Stimulated activated naive CD4-positive, alpha-beta T cell treated with Interleukin-2 at 50 U/mL for 16 hours (primary cell): ENCODE measurements at places on chromosomes 2 and 18.

GRCh38 chr2:187554011-187554703 lies at the start of gene TFPI:
Gene TFPI, minus strand, starts transcription at chr2:187554435. Its CDS starts 50,667 bp downstream, at chr2:187503768.
- DNase-seq = no peak

DNA sequence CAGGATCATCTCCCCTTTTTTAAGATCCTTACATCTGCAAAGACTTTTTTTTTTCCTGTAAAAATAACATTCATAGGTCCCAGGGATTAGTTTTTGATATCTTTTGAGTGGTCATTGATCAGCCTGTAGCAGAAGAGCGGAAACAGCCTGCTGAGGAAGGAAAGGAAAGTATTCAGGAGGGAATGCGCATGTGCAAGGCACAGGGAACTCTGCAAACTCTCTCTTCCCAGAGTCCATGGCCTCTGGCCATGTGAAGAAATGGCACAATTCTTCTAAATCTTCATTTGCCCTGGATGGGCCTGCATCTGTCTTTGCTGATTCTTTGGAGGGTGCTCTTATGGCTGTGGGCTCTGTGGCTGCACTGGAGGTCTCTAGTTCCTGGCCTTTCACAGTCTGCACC lies 60.1 kb upstream of the SKOR2 start:
- no peak for DNase-seq

DNA sequence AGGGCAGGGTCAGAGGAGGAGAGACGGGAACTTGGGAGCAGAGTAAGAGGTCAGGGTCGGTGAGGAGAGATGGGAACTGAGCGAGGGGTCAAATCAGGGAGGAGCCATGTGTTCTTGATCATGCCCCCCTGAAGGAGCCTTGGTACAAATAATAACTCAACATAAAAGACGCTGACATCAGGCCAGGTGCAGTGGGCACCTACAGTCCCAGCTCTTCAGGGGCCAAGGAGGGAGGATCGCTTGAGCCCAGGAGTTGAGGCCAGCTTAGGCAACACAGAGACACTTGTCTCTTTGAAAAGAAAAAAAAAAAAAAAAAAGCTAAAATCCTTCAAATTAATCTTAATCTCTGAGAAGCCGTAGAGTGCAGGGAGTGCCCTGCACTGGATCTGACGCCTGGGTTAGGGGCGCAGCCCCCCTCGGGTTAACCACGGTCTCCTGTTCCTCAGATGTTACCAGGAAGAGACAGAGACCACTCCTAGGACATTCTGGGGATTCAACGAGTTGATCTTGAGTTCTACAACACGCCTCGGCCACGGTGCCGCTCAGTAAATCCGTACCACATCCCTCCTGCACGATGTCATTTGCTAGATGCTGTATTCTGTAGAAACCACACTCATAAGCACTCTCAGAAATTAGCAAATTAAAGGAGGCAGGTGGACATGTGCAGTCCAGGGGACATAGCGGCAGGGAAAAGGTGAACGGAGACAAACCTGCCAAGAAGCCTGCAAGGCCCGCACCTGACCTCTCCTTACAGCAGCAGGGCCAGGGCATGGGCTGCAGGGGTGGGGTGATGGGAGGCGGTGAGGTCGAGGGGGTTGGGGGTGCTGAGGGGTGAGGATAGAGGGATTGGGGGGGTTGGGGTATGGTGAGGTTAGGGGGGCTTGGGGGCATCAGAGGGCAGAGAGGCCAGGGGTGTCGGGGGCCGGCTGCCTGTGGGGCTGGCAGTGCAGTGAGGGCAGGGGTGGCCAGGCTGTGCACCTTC lies 29.2 kb downstream of the SLC66A2 start:
- DNase-seq = no peak

DNA sequence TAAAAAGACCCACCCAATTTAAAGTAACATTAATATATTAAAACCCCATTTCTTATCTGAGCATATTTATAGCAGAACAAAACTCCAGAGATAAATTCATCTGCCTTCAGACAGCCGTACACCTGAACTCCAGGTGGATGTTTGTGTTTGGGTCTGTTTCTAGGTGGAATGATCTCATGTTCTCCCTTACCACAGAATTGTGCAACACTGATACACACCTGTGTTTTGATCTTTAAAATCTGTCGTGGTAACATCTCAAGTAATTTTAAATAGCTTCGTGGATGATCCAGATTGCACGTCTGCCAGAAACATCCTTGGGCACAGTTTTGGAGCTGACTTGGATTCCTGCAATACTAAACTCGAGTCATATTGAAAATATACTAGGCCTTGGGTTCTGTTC lies 207.5 kb upstream of the FOSL2 start:
- DNase-seq = no peak

GRCh38 chr2:133424876-133425275 lies 143.4 kb downstream of the NCKAP5 start:
- DNase-seq = no peak

DNA sequence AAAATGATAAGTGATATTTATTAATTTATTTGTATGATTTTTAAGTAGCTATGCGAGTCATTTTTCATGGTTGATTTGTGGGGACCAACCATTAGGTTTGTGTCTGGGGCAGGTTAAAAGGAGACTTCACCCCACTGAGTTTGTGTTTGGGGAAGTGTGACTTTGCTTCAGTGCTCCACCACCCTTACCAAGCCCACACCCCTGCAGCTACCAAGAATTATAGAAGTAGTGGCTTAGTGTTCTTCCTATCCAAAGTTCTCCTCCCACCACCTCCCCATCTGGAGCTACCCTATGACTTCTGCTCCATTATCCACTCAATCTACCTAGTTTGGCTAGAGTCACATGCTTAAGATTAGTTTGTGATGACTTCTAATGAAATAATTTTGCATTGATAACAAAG lies 182.1 kb upstream of the ZEB2 start:
- DNase-seq = no peak

DNA sequence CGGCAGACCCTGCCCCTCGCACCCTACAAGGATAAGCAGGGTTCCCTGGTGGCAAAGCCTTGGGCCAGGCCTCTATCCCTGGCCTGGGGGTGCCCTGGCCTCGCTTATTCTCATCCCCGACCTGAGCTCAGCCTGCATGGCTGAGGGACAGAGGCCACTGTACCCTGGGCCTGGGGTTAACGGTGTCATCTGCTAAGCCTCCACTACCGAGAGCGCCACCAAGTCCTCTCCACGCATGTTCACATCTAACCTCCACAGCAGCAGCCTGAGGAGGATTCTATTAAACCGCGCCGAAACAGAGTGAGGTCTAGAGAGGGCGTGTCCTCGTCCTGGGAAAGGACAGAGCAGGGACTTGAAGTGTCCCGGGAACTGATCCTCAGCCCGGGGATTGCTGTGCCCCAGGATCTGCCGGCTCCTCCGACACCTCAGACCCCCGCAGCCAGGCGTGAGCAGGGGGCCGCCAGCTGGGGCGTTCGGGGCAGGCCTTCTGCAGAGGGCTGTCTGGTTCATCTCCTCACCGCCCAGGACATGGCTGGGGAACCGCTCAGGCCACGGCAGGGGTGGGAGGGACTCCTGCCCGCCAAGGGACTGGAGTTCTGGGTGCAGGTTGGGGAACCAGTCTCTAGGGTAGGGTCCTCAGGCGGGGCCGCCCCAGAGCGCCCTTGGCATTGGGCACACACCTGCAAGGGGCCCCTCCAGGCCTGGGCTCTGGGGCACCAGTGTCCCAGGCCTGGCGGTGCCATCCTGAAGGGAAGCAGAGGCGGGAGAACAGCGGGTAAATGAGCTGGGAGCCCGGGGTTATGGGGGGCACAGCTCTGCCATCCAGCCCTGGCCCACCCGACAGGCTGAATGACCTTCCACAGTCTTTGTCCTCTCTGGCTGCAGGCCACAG lies 68.0 kb upstream of the SMAD7 start:
- no peak for DNase-seq

DNA sequence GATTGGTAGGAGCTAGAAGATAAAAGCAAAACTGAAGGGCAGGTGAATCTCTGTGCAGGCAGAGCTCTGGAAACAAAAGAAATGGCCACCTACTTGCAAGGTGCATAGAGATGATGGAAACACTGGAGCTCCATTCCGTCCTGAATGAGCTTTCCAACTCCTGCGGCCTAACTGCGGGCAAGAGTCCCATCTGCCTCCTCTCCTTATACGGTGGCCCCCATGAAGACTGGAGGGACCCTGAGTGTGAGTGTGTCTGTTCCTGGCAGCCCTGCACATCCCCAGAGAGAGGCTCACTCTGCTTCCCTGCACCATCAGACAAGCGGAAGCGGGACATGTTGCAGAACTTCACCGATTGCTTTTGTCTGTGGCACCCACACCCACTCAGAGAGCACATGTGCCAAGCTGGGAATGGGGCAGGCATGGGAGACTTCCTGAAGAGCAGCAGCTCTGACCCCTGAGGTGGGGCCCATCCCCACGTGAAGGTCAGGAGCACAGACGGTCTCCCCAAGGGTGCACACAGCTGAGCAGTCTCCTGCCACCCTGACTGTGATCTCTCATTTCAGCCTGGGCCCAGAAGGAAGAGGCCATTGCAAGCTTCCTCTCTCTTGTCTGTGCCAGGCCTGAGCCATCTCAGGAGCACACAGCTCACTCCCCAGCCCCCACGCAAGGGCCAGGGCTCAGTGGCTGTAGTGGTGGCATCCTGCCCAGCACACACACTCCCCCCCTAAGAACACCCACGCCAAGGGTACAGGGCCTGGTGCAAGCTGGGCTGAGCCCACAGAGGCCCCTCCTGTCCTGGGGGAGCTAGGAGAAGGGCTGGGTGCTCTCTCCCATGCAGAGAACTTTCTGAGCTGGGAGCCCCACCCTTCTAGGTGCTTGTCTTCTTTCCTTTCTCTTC lies 75.3 kb downstream of the STPG4 start:
- no peak for DNase-seq

DNA sequence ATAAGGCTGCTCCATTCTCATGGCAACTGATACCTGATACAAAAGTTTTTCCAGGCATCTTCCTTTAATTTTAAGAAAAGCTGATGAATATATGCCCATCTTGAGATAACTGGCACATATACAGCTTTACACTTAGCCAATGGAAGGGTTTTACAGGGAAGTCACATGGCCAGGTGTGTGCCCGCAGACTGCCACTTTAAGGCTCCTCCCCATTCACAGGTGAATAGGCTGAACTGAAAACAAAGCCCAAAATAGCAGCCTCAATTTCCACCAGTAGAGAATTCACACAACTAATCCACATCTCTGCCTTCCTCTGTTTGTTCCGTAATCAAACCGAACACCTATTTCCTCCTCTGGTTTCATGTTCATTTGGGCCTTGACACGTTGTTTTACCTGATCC lies 9.8 kb upstream of the ME2 start:
- DNase-seq = no peak

- no peak for DNase-seq
These were observed 15.3 kb downstream of the CROCC2 start for GRCh38 chr2:240921311-240921994.

- DNase-seq = no peak
These were observed 3.0 kb downstream of the MEIS1 start for GRCh38 chr2:66437691-66438497.

DNA sequence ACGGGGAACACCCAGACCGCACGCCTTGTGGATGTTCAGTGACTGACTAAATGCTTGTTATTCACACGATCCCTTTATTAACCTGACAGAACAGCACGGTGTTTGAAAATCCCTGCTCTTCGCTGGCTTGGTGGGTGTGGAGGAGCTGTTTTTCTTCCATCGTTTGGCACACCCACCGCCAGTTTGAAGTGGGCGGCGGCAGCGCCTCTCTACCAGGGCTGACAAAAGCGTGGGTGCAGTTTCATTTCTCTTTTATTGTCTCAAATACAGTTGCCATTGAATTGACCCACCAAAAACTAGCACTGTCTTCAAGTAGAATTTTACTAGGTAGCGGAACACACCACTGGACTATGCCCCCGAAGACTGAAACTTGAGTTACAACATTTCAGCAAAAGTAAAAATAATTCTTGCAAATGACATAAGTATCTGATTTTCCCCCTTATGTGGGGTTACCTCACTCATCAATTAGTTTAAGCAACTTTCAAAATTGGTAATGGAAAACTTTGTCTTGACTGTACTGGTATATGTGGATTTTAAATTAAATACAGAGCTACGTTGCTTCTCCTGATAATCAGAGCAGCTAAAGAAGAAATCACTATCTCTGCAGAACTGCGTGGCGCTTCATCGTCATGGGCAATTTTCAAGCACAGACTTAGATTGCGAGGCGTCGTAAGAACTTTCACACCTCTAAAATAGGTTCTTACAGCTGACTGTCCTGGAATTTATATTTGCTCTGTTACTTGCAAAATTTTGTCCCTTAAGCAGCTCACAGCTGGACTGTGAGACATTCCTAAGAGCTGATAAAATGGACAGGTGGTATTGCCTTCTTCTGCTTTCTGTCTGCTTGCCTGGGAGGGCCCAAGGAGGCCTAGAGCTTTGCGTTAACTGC lies 60.9 kb downstream of the LDLRAD4 start:
- peak; percentile 40 for DNase-seq
